ENCODE measurements at places on chromosomes 3 and 15.
A peak's percentile ranks its signal among the peaks of the same experiment; 100 is the strongest.

- no peak for DNase-seq
Observed at GRCh38 chr3:28915741-28916500, 364.9 kb upstream of the RBMS3 start.

GRCh38 chr3:168100777-168101492 lies 5.2 kb upstream of the GOLIM4 start:
- DNase-seq, result no peak

GRCh38 chr3:115931581-115931980 lies 308.3 kb downstream of the GAP43 start:
- no peak for DNase-seq

- no peak for DNase-seq
Observed at GRCh38 chr15:68499620-68500312, 67.8 kb upstream of the ITGA11 start.

DNA sequence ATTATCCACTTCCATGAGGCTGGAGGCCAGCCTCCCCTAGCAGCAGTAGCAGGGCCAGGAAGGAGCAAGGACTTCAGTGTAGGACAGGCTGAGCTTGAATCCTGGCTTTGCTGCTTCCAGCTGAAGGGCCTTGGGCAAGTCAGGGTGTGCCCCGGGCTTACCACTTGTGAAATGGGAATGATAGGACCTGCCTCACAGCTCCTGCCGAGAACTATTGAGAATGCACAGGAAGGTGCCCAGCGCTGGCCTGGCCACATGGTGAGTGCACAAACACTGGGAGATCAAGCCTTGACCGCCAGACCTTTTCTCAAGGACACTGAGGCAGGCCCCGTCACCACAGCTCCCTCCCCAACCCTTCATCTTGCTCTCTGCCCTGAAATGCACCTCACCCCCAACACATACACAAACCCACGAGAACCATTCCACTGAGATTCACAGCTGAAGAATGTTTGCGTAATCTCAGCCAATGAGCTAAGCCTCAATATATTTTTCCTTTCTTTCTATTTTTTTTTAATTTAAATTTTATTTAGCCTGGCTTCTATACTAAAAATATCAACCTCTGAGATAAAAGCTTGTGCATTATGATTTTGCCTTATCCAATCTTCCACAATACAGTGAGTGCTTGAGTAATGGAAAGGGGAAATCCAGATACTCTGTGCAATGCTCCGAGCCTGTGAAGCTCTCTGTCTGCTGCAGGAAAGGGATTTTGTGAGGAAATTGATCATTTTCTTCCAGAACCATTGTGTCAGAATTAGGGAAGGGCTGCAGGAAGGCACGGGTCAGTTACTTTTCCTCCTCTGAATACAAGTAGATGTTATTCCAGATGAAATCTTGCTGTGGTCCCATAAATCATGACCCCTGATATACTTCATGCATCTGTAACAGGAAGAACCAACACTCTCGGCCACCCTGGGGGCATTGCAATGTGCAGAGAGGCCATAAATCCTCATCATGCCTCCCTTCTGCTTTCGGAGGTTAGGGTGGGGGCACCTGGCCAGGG lies 193.9 kb downstream of the TLE3 start:
- no peak for DNase-seq

- DNase-seq, result no peak
Observed at GRCh38 chr15:85353516-85353915, 26.9 kb upstream of the AKAP13 start.

GRCh38 chr3:177449360-177450006 lies 252.2 kb upstream of the TBL1XR1 start:
- peak; percentile 54 for DNase-seq

DNA sequence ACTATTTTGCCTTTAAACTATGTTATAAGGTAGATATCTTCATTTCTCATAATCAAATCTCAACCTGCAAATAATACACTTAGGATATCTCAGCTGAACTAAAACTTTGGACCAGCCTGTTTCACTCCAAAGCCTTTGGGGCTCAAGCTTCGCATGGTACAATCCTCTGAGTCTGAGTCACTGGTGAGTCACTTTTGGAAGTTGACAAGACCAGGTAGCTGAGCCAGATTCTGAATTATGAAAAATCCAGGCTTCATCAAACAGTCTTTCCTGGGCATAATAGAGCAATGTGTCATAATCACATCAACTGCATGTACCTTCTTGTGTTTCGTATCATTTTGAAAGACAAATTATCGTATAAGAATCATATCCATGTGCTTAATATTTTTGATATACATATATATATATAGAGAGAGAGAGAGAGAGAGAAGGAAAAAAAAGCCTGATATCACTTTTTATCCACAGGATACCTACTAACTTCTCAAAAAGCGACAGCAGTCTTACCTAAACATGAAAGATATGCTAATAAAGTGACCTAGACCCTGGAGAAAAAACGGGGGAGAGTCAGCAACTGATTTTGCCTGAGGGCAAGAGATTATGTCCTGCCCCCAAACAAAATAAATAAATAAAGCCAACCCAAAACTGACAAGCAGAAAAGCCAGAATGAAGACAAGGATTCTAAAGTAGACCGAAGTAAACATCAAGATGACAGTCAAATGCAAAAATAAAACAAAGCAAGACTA lies 263.9 kb upstream of the TGFBR2 start:
- DNase-seq, result no peak

- DNase-seq, result no peak
Observed at GRCh38 chr15:34837246-34838016, 42.1 kb upstream of the ACTC1 start.

DNA sequence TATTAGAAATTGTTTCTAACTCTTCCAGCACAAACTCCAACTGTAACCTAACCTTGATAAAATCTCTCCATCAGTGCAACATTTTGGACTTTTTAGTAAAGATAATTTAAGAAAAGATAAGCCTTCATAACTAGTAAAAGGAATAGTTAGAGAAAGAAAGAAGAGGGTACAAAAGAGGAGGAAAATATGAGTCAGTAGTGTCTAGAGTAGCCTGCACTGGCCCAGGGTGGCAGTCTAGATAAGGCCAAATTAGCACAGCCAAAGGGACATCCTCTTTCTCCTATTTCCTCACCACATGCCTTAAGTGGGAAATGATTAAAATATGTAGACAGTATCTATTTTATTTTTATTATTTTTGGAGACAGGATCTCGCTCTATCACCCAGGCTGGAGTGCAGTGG lies 3.7 kb downstream of the PROS1 start:
- DNase-seq, result no peak

DNA sequence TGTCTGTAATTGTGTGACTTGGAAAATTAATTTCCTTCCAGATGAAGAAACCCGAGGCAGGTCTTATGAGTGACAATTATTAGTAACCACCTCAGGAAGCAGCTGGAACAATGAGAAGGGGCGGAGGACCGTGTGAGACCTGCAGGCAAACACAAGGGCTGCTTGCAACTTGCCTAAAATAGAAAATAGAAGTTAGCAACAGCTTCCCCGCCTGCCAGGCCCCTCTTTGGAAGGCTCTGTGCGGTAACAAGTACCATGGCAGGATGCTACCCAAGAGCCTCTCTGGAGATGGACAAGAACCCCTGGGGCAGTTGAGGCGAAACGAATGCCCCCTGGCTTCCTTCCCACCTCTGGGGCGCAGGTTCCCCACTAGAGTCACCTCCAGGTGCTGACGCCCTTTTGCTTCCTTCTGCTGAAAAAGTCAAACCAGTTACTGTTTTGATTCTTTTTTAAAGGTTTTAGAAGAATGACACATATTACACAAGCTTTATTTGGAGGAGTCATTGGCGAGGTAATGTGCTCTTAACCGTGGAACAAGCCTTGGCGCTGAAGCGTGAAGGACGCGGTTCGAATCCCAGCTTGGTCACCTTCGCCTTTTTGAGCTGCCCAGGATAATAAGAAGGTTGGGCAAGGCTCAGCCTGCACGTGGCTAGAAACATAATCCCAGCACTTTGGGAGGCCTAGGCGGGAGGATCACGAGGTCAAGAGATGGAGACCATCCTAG lies 47.0 kb upstream of the SYNM start:
- no peak for DNase-seq

- DNase-seq, result no peak
Observed at GRCh38 chr3:101163554-101163953, 156.8 kb downstream of the IMPG2 start.

DNA sequence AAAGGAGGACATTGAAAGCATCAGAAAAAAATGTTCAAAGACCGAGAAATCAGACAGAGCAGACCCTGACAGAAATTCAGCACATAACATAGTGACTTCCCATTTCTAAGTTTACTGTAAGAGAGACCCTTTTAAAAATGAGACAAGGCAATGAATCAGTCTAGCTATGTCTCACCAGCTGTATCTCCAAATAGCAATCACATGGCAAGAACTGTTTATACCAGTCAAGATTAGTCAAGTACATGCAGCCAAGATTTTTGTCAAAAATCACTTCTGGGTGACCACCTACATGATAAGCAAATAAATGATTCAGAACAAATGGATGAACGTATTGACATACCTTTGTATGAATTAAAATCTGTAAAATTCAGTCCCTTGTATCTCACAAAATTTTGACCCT lies 138.0 kb downstream of the DTWD1 start:
- no peak for DNase-seq

- DNase-seq, result peak; percentile 57
Observed at GRCh38 chr3:197847866-197848401, 56.9 kb downstream of the LRCH3 start.

GRCh38 chr15:64466408-64467141 lies 6.2 kb downstream of the ZNF609 start:
- DNase-seq, result no peak

- peak; percentile 8 for DNase-seq
Observed at GRCh38 chr3:126345641-126346460, 11.4 kb downstream of the KLF15 start.

DNA sequence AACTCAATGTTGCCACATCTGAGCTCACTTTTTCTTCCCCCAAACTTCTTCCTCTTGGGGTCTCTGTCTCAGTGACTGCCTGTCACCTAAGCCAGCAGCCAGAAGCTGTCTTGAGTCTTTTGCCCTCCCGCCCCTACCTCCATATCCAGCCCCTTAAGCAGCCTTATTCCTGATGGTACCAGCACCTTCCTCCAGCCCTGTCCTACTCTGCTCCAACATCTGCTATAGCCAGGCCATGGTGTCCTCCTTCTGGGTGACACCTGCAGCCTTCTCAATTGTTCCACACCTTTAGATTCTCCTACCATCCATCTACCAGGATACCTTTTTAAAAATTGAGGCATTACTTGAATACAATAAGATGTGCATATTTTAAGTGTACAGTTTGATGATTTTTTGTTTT lies 53.8 kb downstream of the EPHB3 start:
- no peak for DNase-seq

DNA sequence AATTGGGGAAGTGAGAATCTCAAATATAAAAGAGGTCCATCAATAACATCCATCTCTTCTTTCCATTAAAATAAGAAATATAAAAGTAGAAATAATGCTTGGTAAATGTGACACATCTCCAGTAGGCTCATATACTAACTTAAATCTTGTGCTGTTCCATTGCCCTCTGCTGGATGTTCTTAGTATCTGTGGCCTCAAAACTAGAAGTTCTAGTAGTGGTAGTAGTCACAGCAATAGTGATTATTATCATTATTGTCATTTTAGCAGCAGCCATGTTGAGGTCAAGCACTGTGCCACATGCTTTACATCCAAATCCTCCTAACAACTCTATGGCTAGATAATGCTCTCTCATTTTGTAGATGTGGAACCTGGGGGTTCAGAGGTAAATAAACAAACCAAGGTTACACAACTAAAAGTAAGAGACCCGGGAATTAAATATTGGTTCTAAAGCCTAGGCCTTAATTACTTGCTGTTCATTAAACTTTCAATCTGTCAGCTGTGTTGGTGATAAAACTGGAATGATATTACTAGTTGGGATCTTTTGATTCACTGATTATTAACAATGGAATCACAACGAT lies 20.2 kb upstream of the BTLA start:
- peak; percentile 40 for DNase-seq

DNA sequence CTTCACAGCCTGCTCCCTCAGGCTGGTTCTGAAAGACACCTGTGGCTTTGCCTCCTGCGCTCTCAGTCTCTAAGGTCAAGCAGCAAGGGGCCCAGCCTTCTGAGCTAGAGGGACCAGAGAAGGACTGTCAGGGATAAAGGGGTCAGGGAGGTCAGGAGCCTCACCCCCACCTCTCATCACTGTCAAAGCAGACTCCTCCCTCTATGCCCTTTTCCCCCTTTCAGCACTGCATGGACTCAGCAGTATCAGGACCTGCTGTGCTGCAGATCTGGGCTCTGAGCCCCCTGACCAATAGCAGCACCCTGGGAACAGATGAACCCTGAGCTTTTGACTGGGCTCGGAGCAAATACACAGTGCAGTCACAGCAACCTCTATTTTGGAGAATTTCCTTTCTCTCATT lies 3.2 kb upstream of the BMF start:
- no peak for DNase-seq

DNA sequence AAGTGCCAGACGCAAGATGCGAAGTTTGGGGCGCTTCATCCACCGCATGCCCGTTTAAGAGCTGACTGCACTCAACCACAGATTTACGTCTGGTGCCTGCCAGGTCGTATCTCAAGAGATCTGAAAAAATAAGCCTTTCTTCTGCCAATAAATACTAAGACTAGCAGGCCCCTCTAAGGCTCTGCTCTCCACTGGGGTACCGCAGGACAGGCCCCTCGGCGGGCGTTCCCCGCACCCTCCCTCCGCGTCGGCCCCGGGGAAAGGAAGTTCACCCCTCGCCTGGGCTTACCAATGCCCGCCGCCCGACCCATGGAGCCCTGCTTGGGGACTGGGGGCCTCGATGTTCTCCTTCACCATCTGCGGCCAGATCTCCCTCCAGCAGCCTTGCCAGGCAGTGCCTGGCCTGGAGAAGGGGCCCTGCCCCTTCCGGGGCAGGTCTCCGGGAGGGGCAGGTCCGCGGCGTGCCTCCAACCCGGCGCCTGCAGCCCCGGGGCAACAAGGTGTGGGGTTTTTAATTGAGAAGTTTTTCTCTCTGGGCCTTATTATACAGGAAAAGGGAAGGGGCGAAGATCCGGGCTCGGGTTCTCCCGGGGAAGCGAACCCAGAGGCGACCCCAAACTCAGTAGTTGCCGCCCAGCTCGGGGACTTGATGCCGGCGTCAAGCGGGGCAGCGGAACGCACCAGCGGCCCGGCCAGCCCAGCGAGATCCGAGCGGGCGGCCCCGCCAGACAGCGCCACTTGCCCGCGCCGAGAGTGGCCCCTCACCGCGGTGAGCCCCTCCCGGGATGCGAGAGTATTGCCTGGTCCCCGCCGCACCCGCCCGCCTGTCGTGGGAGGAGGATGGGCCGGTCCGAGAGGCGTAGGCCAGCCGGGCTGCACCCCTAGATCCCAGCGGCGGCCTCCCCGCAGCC lies 735 bp downstream of the GOLGA8B start:
- peak; percentile 30 for DNase-seq

DNA sequence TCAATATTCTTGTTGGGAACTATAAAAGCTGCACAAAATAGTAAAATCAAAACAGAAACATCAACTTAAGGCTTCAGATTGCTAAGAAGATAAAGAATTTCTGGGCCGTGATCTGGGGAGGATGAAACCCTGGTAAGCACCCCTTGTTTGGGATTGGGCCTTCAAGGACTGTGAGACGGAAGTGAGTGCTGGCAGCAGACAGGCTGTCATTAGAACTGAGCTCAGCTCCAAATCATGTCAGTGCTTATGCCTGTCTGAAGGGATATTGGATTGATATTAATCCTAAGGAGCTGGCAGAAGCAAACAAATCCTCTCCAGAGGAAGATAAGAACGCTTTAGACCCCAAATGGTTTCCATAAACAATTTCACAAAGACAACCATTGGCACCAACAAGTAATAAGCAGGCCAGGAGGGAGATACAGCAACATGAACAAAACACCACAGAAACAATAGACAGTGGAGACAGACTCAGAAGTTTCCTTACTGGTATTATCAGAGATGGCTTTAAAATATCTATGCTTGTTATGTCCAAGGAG lies 72.6 kb upstream of the CTXND1 start:
- DNase-seq, result no peak

GRCh38 chr15:79440355-79440908 lies 8.3 kb downstream of the MINAR1 start:
- no peak for DNase-seq
